ENCODE measurements at places on chromosomes 4 and X.
A peak's percentile ranks its signal among the peaks of the same experiment; 100 is the strongest.

- DNase-seq = no peak
Measured at GRCh38 chr4:142463206-142463605, 382.9 kb downstream of the INPP4B start.

DNA sequence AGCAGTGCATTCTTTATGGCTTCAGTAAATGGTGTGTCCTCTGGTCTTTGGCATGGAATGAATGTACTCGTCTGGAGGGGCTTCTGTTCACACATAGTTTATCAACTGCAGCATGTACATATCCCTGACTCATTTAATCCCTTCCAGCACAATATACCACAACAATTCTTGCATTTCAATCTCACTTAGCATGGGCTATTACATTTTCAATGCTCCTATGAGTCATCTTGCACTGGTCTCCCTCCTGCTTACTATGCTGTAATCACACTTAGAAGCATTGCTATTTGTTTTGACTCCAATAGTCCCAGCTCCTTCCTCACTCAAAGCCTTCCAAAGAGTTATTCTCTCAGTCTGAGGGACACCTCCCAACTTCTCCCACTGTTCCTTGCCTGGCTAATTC is 180.9 kb upstream of the NUDT10 start:
- DNase-seq = no peak

DNA sequence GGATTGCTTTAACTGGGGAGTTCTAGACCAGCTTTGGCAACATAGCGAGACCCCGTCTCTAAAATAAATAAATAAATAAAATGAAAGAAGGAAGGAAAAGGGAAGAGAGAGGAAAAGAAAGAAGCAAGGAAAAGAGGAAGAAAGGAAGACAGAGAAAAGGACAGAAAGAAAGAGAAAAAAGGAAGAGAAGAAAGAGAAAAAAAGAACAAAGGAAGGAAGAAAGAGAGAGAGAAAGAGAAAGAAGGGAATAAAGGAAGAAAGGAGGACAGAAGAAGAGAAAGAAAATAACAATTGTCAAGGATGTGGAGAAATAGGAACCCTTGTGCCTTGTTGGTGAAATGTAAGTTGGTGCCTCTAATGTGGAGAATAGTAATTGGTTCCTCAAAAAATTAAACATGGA is 74.6 kb downstream of the ANAPC4 start:
- DNase-seq = no peak

DNA sequence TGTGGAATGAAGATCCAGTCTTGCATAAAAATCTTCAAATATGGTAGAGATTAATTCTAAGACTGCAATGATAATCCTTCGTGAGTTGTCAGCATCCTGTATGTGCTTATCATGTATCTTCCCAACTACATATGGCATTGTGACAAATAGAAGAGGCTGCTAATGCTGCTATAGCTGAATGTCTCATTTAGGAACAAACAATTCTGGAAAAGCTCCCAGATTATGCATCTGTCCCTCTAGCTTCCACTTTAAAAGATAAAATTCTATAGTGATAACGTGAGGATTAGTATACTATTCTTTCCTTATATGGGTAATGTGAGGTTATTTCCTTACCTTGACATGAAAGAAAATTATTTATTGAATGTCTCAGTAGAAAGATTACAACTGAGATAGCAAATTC is 930.9 kb downstream of the DMD start:
- no peak for DNase-seq

GRCh38 chr4:7003176-7003878 is 39.8 kb upstream of the TADA2B start:
- DNase-seq = no peak

GRCh38 chr4:111635646-111636045 is 509.6 kb upstream of the FAM241A start:
- no peak for DNase-seq

- no peak for DNase-seq
Measured at GRCh38 chr4:86184216-86184900, 175.5 kb downstream of the MAPK10 start.

- no peak for DNase-seq
Measured at GRCh38 chr4:39542611-39543012, 15.4 kb upstream of the UGDH start.

GRCh38 chrX:119381349-119381944 is 17.7 kb upstream of the SLC25A43 start:
- DNase-seq = no peak

- no peak for DNase-seq
Measured at GRCh38 chr4:73676861-73677323, 56.7 kb upstream of the RASSF6 start.

DNA sequence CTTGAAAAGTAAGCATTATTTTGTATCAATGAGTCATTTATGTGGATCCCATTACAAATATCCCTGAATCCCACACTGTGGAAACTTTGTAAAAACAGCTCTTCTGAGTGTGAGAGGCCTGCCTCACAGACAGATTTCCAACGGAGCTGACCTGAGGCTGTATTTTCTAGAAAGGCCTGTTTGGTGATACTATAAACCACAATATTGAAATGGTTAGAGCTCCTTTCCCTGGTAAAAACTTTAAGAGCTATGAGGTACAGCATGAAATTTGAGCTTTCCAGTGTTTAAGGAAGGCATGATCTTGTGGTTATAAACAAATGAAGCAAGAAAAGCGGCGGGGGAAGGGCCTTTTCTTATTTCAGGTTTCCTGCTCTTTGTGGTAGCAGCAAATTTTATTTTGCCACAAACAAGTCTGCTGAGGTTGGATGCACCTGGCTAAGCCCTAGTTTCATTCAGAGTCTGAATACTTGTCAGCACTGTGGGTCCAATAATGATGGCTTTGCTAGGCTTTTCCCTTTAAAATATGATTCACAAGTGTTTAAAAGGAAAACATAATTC is 86.8 kb upstream of the ETNPPL start:
- peak; percentile 74 for DNase-seq
